ENCODE measurements at places on chromosomes 2 and 18.

DNA sequence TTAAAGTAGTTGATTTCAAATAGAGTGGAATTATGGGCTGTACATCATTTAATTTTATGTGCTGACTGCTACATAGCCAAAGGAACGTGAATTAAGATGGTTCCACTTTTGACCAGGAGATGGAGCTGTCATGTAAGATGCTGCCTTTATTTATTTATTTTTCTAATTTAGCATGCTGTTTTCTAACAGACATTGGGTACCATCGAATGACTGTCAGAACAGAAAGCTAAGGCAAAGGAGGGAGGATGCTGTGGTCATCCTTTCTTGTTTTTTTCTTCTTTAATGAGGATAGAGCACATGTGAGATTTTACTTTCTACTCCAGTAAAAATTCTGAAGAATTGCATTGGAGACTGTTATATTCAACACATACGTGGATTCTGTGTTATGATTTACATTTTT lies at the start of gene SCN2A:
TSS of gene SCN2A (plus strand) at position 185 of the 400 bp plus-strand sequence. CDS start 56,410 bp downstream, outside the sequence.
- DNase-seq, result no peak

GRCh38 chr2:136126021-136126420 lies 8.1 kb upstream of the CXCR4 start:
- DNase-seq, result no peak

DNA sequence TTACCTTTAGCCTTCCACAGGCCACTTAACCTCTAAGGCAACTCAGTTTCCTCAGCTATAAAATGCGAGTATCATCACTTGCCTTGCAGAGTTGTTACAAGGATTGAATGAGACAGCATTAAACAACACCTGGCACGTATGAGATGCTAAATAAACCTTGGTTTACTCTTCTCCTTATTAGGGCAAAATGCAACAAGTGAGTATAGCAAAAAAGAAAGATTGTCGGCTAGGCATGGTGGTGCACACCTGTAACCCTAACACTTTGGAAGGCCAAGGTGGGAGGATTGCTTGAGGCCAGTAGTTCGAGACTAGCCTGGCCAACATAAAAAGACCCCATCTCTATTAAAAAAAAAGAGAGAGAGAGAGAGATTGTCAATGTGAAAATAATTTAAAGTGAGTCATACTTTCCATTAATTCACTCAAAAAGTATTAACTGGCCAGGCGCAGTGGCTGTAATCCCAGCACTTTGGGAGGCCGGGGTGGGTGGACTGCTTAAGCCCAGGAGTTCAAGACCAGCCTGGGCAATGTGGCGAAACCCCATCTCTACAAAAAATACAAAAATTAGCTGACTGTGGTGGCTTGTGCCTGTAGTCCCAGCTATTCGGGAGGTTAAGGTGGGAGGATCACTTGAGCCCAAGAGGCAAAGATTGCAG lies 8.0 kb downstream of the ATAD2B start:
- DNase-seq, result no peak

GRCh38 chr2:207231967-207232366 lies 66.2 kb upstream of the KLF7 start:
- no peak for DNase-seq

DNA sequence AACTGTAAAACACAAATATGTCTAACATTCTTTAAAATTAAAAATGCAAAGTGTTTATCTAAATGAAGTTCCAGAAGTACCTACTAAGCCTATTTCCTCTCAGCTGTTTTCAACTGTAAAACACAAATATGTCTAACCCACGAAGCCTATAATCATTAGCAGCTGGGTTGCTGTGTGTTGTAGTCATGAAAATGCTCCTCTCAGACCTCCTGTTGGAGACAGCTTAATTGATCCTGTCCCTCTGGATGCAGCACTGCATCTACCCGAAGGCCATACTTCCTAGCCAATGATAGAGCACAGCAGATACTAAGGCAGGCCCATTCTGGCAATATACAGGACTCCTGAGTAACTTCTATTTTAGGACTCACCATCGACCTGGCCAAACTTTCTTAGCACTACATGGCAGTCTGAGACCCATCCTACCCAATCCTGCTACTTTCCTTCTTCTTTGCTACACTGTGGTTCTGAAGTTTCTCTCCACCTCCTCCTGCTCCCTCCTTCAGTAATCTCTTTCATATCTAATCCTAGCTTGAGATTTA lies 92.5 kb upstream of the RBBP8 start:
- DNase-seq, result no peak

DNA sequence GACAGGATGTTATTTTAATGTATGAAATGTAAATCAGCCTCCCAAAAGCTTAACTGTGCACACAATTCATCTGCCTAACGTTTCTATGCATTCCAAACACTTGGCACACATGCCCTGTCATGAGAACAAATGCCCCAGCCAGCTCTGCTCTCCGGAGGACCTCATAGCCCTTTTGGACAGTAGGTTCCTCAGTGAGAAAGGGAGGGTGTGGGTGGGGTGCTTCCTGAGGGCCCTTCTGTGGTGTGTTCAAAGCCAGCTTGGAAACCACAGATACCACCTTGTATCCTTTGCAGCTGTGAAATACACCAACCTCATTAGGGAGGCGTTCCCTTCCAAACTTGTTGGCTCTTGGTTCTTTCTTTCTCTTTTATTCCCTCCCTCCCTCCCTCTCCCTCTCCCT lies 102.2 kb upstream of the ASB18 start:
- DNase-seq, result no peak

GRCh38 chr2:133458280-133458679 lies 110.0 kb downstream of the NCKAP5 start:
- no peak for DNase-seq

GRCh38 chr18:1270081-1270480 lies 365.4 kb downstream of the ADCYAP1 start:
- no peak for DNase-seq

- no peak for DNase-seq
Observed at GRCh38 chr2:53949457-53949856, 21.3 kb downstream of the PSME4 start.

GRCh38 chr2:170739507-170740046 lies 24.4 kb downstream of the SP5 start:
- DNase-seq, result no peak

GRCh38 chr18:13375302-13376255 lies 157.0 kb downstream of the LDLRAD4 start:
- no peak for DNase-seq

GRCh38 chr18:22275706-22276333 lies 106.4 kb downstream of the GATA6 start:
- DNase-seq, result no peak

GRCh38 chr2:134431838-134432434 lies 178.1 kb downstream of the MGAT5 start:
- no peak for DNase-seq

- DNase-seq, result no peak
Observed at GRCh38 chr2:37898448-37898847, 26.6 kb upstream of the RMDN2 start.

GRCh38 chr2:86302320-86302719 lies 35.1 kb downstream of the REEP1 start:
- DNase-seq, result no peak

DNA sequence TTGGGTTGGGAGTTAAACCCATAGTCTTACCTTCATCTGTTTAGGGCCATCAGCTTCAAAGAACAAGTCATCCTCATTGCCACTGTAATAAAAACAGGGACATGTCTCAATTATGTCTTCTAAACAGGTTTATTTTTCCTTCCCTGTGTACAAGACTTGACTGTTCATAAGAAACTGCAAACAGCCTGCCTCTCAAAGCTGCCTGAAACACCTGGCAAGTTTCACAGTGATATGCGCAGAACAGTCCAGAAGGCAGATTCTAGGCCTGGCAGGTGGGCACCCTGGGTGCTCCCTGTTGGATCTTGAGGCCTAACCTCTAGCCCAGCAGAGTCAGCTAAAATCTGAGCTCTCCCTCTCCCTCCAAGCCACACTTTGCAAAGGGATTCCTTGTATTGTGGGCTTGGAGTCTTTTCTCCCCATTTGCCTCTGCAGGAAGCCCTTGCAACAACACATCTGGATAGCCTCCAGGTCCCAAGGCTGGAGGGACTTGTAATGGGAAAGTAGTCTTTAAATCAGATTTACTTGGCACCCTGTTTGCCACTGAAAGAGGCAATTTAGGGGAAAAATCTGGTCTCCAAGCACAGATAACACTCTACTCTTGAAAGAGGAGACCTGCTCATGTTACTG lies 930 bp downstream of the IL1B start:
- DNase-seq, result no peak

DNA sequence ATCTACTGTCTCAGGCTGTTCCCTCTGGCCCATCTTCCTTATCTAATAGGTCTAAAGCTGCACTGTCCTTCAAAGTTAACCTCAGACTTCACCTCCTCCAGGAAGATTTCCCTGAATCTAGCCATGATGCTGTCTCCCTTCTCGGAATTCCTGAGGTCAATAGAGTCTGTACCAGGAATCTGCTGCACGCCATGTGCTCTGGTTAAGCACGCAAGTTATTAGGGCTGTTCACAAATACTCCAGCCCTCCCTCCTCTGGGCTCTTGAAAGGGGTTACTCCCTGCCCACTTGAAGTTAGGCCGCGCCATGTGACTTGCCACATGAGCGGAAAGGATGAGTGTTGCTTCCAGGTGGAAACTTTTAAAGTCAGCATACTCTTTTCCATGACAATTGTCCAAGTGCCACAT lies 43.6 kb downstream of the MCFD2 start:
- no peak for DNase-seq

DNA sequence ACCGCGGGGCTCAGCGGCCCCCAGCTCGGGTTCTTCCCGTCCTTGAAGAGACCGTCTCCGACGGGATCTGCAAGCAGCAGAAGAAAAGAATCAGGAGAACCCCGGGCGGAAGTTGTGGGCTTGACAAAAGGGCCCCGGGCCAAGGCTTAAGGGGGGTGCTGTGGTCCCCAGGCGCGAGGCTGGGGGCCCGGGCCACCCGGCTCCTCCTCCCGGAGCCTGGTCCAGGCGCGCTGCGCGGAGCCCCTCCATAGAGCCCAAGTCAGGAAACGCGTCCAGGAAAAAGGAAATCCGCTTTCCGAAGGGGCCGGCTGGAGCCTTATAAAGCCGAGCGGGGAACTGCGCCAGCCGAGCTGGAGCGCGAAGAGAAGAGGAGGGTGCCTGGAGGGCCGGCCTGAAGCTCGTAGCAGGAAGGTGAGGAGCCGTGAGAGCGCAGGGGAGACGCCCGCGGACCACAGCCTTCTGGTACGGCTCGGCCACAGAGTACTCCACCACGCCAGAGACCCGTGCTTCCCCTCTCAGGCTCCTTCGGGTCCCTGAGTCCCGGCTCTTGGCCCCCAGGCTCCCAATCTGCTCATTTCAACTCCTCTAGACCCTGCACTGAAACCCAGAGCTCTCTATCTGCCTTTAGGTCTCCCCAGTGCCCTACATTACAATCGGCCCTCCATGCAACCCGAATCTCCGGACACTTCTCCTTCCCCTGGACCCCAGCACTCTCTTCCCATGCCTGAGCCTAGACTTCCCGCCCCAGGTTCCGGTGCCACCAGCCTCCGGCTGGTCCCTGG lies 554 bp downstream of the FEV start:
- no peak for DNase-seq

- no peak for DNase-seq
Observed at GRCh38 chr2:64419596-64420165, 34.3 kb upstream of the LGALSL start.

GRCh38 chr2:228902176-228902575 lies 368.9 kb downstream of the PID1 start:
- no peak for DNase-seq

DNA sequence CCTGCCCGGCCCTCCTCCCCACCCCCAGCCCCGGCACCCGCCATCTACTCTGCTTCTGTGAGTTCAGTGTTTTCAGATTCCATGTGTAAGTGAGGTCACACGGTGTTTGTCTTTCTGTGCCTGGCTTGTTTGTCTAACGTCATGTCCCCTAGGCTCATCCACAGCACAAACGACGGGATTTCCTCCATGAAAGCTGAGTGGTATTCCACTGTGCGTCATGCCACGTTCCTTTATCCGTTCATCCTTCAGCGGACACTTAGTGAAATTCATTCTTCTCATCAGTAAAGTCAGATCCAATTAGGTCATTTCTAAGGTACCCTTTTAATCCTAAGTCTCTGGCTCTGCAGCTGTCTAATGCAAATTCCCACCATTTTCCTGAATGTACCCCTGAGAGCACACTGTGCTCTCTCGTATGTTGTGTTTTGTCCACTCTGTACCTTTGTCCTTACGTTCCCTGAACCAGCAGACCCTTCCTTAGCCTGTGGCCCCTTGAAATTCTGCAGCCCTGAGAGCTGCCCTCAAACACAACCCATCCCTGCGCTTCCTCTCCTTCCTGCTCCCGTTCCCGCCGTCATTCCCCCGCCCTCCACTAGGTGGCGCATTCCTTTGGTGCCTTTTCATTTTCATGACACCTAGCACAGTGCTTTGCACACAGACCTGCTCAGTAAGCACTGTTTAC lies 44.1 kb downstream of the TRAPPC12 start:
- DNase-seq, result peak; percentile 51

DNA sequence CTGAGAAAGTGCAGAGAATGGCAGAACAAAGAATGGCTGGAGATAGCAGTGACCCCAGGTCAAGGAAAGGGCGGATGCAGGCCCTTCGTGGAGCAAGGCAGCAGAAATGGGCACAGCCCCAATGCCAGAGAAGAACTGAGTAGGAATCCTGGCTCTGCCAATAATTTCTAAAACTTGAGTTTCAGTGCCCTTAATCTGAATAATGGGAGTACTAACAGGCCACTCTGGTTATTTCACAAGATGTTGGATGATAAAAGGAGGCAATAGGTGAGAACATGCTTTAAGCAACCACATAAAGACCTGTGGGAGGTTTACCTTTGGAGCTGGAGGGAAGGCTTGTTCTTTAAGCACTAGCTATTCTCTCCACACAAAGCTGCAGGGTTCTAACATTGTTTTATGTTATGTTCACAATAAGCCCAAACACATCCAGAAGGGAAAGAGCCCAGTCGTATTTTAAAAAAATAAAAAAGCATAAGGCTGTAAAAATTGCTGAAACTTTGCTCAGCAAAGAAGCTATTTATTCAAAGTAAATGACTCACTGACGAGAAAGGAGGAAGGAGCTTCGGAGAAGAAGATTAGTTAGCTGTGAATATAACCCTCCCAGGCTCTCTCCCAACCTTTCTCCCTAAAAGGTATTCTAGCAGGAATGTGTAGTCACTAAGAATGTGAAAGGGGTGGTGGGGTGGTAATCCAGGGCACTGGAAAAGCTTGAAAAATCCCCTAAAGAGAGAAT lies 470.2 kb downstream of the TXNL1 start:
- DNase-seq, result no peak

- no peak for DNase-seq
Observed at GRCh38 chr2:28704621-28705020, 47.0 kb upstream of the PPP1CB start.
